Posterior cingulate gyrus (tissue), 11 donors: ENCODE measurements at places on chromosomes 11 and 22.

GRCh38 chr22:36964106-36964505, 50.7 kb downstream of the CSF2RB start:
- DNase-seq, result no peak

DNA sequence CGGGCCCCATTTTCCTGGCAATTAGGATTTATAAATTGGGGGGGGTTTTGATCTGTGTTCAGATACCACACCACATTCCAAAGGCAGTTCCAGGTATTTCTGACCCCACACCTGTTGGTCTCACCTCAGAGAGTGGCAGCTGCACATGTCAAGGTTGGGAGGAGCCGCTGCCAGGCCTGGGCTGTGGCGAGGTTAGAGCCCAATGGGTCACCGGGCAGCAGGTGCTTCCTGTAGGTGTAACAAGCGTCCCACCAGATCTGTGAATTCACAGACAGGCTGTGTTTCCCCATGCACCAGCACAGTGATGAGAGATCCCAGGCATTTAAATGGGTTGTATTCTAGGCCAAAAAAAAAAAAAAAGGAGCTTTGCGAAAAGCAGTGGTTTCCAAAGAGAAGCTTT, 58.6 kb downstream of the CABIN1 start:
- DNase-seq, result no peak

DNA sequence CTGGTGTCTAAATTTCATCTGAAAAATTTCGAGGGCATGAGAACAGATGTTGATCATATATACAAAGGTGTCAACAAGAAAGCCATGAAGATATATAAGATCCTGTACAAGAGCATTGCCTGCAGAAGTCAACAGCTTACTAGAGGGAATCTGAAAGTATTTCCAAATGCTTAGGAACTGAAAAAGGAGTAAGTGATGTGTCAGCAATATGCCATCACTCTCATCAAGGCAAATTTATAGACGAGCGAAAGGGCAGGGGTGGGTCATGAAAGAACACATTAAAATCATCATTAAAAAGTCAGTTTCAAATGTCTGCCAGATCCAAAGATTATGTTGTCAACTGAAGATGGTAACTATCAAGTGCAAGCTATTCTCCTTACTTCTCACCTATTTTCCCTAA, 1299.0 kb downstream of the LRRC4C start:
- no peak for DNase-seq

DNA sequence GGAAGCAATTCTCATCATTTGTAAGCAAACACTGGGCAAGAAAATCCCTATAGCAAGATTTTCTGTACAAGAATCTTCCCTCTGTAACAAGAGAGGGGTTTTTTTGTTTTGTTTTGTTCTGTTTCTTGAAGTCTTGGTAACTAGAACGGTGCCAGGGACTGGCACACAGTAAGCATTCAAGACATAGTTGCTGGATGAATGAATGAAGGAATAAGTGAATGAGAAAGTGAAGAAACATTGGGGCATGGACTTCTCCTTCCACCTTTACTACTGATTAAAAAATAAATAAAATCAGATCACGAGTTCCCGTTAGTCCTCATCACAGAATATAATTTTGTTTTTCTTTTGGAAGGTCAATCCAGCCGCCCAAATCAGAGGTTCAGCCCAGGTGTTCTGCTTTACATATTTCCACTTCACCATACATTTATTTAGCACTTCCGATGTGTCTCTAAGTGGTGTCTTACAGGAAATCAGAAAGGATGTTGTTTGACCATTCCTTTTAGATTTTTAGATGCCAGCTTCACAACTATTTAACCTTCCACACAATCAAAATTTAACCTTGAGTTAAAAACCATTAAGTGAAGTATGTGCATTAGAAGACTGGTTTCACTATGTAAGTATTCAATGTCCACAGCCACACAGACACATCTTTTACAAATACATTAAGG, 281.2 kb downstream of the CADM1 start:
- DNase-seq, result no peak

DNA sequence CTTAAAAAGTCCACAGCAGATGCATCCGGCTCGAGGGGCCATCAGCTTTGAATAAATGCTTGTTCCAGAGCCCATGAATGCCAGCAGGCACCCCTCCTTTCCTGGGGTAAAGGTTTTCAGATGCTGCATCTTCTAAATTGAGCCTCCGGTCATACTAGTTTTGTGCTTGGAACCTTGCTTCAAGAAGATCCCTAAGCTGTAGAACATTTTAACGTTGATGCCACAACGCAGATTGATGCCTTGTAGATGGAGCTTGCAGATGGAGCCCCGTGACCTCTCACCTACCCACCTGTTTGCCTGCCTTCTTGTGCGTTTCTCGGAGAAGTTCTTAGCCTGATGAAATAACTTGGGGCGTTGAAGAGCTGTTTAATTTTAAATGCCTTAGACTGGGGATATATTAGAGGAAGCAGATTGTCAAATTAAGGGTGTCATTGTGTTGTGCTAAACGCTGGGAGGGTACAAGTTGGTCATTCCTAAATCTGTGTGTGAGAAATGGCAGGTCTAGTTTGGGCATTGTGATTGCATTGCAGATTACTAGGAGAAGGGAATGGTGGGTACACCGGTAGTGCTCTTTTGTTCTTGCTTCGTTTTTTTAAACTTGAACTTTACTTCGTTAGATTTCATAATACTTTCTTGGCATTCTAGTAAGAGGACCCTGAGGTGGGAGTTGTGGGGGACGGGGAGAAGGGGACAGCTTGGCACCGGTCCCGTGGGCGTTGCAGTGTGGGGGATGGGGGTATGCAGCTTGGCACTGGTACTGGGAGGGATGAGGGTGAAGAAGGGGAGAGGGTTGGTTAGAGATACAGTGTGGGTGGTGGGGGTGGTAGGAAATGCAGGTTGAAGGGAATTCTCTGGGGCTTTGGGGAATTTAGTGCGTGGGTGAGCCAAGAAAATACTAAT, 1.9 kb downstream of the NEAT1 start:
- DNase-seq, result no peak

DNA sequence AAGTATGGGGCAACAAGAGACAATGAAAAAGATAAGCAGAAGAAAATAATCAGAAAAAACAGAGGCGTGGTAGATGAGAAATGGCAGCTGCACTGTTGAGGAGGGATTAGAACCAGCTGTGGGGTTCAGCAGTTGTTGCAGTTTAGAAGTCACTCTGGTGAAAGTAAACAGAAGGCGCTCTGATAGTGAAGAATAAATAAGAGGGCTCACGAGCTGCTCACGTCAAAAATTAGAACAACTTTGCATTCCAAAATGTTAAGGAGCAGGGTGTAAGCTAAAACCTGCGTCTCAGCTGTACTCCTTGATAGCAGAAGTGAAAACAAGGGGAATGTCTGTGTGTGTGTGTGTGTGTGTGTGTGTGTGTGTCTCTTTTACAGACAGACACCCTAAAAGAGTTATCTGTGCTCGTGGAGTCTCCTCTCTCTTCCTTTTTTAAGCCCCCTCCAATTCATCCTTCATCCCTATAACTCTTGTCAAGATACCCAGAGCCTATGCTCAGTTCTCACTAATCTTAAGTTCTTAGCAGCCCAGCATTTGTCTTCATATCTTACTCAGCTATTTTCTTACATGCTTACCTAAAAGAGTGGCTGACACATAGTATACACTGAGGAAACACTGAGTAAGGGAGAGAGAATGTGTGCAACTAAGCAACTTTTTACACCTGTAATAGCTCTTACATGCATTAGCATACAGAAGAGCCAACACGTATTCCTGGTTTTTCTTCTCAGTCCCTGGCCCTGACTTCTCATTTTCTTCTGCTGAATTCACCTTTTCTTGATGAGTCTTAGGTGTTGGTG, 8.9 kb downstream of the TTC17 start:
- no peak for DNase-seq

GRCh38 chr22:48398181-48398905, 1429.3 kb downstream of the BRD1 start:
- no peak for DNase-seq

- DNase-seq, result no peak
These were observed 1.0 kb downstream of the ADSL start for GRCh38 chr22:40347300-40347699.

DNA sequence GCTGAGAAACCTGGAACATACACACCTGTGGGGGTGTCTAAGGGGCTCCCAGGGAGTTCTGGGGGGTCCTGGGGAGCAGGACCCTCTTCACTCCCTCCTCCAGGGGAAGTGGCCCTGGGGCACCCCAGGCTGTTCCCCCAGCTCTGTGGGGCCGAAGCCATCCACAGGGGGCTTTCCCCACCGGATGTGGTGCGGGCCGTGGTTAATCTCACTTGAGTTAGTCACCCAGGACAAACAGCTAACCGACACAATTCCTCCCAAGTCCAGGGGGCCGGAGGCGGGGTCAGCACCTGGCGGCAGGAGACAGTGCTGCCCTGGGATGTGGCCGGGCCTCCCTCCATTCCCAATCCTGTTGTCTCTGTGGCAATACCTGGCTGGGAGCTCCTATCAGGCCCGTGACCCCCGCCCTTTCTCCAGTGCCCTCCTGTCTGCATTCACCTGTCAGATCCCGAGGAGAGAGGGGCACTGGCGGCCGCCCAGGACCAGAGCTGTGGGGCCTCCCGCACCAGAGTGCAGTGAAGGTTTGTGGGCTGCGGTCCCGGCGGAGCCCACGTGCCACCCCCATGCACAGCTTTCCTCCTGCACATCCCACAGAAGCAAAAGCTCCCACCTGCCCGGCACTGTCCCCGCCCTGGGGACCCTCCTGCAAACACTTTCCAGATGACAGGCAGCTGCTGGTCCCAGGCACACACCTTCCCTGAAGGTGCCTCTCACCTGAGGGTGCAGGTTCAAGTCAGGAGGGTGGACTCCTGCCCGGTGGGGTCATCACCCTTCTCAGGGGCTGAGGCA, 5.2 kb upstream of the MUC5AC start:
- no peak for DNase-seq

- DNase-seq, result no peak
These were observed 7.2 kb downstream of the FAM83F start for GRCh38 chr22:40001800-40002577.

GRCh38 chr11:73157101-73158010, 15.2 kb upstream of the FCHSD2 start:
- no peak for DNase-seq

DNA sequence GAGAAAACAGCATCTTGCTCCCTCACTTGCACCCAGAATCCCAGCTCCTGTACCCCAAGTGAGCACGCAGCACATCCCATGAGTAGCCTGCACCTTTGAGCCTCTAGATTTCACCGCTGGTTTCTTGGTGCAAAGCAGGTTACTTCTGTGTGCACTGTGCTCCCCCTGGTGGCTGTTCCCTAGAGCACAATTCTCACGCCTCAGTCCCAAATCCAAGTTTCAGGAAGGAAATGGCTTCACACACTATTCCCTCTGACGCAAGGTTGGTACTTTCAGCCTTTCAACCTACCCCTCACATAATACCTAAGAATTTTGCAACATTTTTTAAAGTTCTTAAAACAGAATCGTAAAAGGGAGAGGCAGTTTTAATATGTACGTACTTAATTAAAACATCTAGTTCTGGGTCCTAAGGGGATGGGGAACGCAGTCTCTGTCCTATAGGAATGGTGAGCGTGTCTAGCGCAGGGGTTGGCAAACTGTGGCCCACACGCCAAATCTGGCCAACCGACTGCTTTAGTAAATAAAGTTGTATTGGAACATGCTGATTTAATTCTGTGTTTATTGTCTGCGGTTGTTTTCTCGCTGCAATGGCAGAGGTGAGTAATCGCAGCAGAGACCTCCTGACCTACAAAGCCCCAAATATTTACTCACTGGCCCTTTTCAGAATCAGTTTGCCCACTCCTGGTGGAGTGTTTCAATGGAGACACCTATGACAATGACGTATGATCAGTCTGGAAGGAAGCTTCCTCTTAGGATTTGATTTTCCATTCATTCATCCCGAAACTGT, 27.5 kb downstream of the DHCR7 start:
- DNase-seq, result peak; percentile 65

GRCh38 chr11:28026634-28027290, 81.2 kb downstream of the KIF18A start:
- no peak for DNase-seq

GRCh38 chr22:24761888-24762675, 12.4 kb downstream of the PIWIL3 start:
- DNase-seq, result no peak

DNA sequence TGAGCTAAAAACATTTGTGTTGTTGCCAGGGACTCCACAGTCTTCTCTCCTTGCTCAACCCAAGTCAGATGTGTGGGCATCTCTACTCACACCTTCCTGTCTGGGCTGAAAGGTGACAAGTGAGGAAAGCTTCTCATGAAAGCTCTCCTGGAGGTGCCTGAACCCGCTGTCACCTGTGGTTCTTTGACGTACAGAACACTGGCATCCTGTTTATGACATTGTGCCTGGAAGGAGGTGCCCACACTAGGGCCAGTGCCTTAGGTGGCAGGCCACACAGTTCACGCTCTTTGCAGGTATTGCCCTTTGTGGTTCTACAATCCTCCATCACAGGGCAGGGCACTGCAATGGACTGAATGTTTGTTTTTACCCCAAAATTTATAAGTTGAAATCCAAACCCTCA, 108.5 kb downstream of the CD44 start:
- DNase-seq, result no peak

GRCh38 chr22:44623771-44624510, 78.1 kb upstream of the PRR5 start:
- no peak for DNase-seq

DNA sequence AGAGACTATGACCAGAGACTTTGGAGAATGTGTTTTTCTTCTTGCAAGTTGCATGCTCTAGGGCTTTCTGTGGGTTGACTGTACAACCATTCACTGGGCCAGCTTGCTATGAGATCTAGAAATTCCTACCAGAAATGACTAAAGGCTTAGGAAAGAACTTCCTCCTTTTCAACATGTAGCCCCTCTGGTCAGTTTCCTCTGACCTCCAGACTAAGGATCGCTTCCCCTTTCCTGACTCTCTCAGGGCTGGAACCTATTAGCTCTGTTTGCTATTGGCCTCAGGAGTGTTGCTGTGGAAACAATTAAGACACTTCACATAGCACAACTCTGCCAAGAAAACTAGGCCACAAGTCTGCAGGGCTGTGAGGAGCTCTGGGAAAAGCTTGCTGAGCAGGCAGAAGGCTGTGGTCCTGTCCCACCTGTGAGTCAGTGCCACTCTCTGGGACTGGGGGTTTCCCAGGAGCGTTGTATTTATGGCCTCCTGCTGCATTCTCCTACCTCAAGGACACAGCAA, 10.7 kb downstream of the CRY2 start:
- no peak for DNase-seq

GRCh38 chr11:123797114-123797513, 9.0 kb downstream of the OR6M1 start:
- DNase-seq, result no peak

DNA sequence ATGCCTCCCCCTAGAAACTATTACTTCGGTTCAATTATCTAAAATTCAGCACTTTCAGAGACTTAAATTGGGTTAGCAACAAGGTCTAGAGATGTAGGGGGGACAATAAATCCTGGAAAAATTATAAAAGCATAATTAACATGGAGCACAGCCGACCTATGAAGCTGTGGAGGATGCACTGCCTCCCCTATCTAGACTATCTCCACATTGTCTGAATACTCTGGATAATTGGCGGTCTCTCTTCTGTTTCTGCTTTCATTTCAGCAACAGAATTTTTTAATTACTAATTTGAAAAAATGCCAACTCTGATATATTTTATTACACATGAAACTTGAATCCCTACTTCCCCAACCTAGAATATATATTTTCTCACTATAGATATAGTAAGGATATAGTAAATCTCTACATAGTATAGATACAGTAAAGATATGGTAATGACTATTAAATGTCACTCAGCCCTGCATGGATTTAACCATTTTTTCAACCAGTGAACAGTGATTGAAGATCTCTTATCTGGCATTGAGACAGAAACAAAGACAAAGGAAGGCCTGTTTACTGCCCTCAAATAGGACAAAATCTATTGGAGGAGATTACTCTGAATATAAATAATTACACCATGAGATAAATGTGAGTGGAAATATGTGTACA, 157.6 kb downstream of the BLID start:
- DNase-seq, result no peak

- no peak for DNase-seq
These were observed 1.4 kb upstream of the KCNQ1OT1 start for GRCh38 chr11:2701230-2701629.
